ENCODE measurements at places on chromosomes 6 and 20.

DNA sequence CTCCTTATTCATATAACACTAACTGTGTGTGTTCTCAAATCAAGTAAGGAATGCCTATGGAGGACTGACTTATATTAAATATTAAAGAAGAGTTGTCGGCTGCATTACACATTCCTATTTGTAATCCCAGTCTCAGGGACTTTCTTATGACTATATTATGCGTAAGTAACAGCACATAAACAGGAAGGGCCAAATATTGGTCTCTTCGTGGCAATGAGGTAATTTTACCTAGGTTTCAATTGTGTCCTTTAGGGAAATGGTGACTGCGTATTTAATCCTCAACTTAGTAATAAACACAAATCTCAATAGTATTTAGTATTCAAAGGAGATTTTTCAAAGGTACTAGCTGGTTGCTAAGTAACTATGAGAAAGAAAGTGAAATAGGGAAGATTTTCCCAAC lies 22.8 kb upstream of the EPM2A start:
- no peak for DNase-seq

DNA sequence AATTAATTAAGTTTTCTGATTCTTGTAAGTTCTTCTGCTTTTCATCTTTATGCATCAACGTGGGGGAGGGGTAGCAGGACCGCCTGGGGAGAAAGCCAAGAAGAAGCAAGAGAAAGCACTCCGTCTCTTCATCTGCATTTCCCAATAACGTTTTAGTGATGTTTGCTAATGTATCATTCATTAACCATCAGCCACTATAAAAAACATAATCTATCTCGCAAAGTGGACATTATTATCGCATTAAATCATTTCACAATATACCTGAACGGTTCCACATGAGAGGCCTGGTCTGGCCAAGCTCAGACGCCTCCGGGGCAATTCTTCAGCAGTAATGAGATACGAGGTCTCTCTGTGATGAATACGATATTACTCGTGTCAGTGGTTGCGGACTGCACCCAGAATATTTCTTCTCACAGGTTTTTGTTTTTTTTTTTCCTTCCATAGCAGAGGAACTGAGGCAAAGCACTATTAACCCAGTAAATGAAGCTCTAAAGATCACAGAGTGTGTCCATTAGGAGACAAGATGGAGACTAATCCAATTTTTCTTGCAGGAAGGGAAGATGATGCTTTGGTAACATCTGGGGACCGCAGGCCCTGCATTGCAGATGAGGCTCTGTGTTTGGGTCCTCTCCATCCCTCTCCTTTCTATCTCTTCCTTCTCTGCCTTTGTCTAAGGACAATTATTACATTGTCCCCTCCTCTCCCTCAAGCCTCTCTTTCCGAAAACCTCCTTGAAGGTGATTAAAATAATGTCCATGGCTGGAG lies 156.1 kb downstream of the SLC35B3 start:
- no peak for DNase-seq

- no peak for DNase-seq
These were observed 10.5 kb downstream of the SUMO4 start for GRCh38 chr6:149410557-149410956.

- no peak for DNase-seq
These were observed 22.6 kb downstream of the NOL4L start for GRCh38 chr20:32562495-32562911.

DNA sequence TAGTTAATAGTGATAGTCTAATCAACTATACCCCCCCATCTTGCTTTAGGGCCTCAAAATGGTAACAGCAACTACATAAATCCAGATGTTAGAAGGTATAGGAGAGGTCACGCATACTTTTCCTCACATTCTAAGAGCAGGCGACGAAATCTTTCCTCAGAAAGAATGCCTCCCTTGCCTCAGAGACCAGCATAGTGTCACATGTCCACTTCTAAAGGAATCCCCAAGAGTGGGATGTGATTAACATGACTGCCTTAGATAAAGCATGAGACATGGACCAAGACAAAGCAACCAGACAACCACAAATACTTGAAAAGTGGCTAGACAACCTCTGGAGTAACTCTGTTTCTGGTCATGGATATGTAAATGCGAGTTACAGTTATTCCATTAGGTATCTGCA lies 710.7 kb downstream of the EYS start:
- no peak for DNase-seq

GRCh38 chr6:85068221-85068620 lies 303.8 kb upstream of the TBX18 start:
- DNase-seq, result no peak

- DNase-seq, result no peak
These were observed 27.0 kb upstream of the ADGRF5 start for GRCh38 chr6:46948699-46949098.

GRCh38 chr6:27700337-27700736 lies 211.9 kb downstream of the OR2B2 start:
- DNase-seq, result no peak

DNA sequence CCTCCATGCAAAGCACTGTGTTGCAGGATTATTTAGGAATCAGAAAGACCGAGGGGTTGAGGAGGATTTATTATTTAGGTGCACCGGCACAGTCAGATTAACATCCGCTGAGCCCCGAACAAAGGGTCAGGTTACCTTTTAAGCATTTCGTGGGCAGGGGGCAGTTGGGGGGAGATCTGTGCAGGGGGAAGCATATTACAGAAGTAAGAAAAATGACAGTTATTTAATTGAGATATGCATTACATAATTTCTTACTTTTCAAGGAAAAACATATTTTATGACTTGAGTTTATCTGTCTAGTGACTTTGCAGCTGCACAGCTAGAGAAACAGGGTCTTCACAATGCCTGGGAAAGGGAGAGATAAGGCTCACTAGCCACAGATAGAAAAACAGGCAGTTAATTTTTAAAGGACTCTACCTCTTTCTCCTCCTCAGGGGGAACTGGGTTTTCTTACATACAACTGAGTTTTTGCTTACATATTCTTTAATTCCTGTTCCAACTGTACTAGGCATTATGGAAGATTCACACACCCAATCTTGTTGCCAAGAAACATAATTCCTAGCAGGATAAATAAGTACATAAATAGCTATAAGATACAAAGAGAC lies 1.7 kb upstream of the HINT3 start:
- no peak for DNase-seq

DNA sequence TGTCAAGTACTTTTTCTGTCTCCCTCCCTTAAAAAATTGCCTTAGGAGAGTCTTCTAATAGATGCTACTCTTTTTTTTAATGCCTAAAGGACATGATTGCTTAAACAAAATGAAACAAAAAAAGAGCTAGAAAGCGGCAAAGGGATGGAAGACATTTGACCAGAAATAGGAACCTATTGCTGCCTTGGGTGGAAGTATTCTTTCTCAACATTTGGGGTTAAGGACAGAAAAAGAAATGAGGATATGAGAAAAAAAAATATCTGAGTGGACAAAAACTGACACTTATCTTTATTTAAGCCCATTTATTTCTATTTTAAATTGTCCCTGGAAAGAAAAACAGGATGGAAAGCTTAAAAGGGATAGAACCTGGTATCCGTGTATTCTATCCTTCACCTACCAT lies 664.9 kb upstream of the CITED2 start:
- no peak for DNase-seq

DNA sequence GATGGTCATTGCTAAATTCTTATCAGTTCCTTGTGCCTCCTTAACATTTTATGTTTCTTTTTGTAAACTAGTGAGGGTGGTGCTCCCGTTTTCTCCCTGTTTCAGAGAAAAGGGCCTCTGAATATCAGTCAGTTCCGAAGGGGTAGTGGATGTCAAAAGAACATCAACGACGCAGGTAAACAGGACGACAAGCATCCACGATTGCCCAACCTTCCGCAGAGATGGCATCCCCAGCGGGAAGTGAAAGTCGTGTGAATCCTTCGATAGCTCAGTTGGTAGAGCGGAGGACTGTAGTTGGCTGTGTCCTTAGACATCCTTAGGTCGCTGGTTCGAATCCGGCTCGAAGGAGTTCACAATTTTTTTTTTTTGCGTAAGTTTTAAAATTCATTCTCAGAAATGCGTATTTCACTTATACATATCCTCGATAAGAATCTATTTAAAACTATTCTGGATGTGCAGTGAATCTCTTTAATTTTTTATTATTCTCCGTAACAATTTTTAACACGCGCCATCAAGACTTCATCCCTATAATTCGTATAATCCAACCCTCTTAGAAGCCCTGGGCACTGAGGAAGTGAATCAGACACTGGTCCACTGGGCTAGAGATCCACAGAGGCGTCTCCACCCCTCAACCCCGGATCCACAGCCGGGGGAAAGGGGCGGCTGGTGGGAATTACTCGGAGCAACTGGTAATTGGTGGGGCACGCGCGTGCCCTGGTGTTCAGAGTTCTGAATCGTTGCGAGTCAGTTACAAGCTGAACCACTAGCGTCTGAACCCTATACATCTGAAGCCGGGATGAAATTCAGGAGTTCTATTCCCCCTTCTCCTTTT lies 27.9 kb upstream of the ABT1 start:
- DNase-seq, result peak; percentile 44
